ENCODE measurements at places on chromosomes 1 and 21. TPM values are rescaled to one million over a fixed set of nuclear protein-coding genes. Genes with fewer than 3 reads are reported as not detected.

Gene OLFM3
- not detected for total RNA-seq

Gene SYTL1
- 15.6 TPM for total RNA-seq

Gene TNFRSF18
- total RNA-seq = 43.6 TPM

Gene ACTL8
- not detected for total RNA-seq

Gene DSCAM
- not detected for total RNA-seq

Gene SELENBP1
- total RNA-seq = not detected

Gene S100A7
- total RNA-seq = not detected

Gene KIAA0040
- 21.2 TPM for total RNA-seq

Gene CD34
- total RNA-seq = 0.07 TPM

Gene LYPD8
- not detected for total RNA-seq

Gene S100A14
- not detected for total RNA-seq

Gene KCNK1
- 0.78 TPM for total RNA-seq

Gene FCGR3A
- total RNA-seq = 0.16 TPM

Gene CD52
- total RNA-seq = 698 TPM

Gene CYP4A11
- total RNA-seq = not detected

Gene LCE3E
- total RNA-seq = not detected

Gene PTPN22
- total RNA-seq = 54.4 TPM

Gene SAMD11
- total RNA-seq = not detected

Gene LCE1F
- total RNA-seq = not detected

Gene WDR64
- total RNA-seq = not detected

Gene ELF3
- total RNA-seq = 0.18 TPM

Gene AMY2A
- total RNA-seq = not detected

Gene ALG6
- total RNA-seq = 19.8 TPM

Gene PTPRF
- total RNA-seq = 0.25 TPM

Gene KRTAP19-3
- total RNA-seq = not detected

Gene CDC42
- 266 TPM for total RNA-seq

Gene GJA9
- not detected for total RNA-seq

Gene TMEM269
- 1.7 TPM for total RNA-seq

Gene PEX14
- total RNA-seq = 22.3 TPM

Gene CLDN14
- not detected for total RNA-seq

All from activated naive CD4-positive, alpha-beta T cell treated with anti-CD3 and anti-CD28 coated beads, Interleukin-2, amount 50 U/mL, for 72 hours (primary cell).